Endothelial cell (in vitro differentiated cells): ENCODE measurements at places on chromosomes 3 and 15. TPM values are rescaled to one million over a fixed set of nuclear protein-coding genes. Genes with fewer than 3 reads are reported as not detected.

- no peak overlapping the region for H3K27ac ChIP-seq
- H3K36me3 ChIP-seq: no peaks in the 10 kb centered on the region
- H3K4me1 ChIP-seq: no peaks in the 10 kb centered on the region
- no peak for DNase-seq
Observed at GRCh38 chr15:99239545-99240198, 9.7 kb downstream of the TTC23 start.

GRCh38 chr15:33074212-33074611 lies 120.3 kb downstream of the FMN1 start:
- H3K4me1 ChIP-seq: no peaks in the 10 kb centered on the region
- no peaks in the 10 kb centered on the region for H3K27me3 ChIP-seq
- no peak overlapping the region for H3K27ac ChIP-seq
- no peak overlapping the region for H3K4me3 ChIP-seq
- no peaks in the 10 kb centered on the region for H3K36me3 ChIP-seq

GRCh38 chr3:168051531-168052471 lies 43.9 kb downstream of the GOLIM4 start:
- H3K36me3 ChIP-seq: peaks cover 5% of the 10 kb centered on the region
- H3K27ac ChIP-seq: no peak overlapping the region
- no peak overlapping the region for H3K4me3 ChIP-seq
- peaks cover 6% of the 10 kb centered on the region for H3K27me3 ChIP-seq

GRCh38 chr3:3383461-3383860 lies 204.0 kb upstream of the CRBN start:
- H3K4me3 ChIP-seq: no peak overlapping the region
- H3K4me1 ChIP-seq: no peaks in the 10 kb centered on the region
- DNase-seq: no peak

DNA sequence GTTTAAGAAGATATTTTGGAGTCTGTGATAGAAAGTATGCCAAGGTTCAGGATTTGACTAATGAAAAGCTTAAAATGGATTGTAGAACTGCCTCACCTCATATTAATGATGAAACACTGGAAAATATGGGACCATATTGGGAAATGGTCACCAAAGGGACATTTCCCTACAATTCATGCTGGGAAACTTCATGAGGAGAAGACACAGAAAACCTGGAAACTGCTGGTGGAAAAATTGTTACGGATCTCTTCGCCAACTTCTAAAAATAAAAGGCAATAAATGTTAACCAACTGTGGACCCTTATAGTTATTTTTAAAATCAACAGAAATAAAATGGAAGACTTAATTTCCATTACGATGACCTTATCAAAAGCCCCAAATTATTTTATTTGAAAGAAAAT lies 97.6 kb upstream of the FRMD4B start:
- peaks cover 3% of the 10 kb centered on the region for H3K27me3 ChIP-seq
- H3K4me1 ChIP-seq: no peaks in the 10 kb centered on the region
- DNase-seq: no peak
- H3K36me3 ChIP-seq: peaks cover 20% of the 10 kb centered on the region
- no peak overlapping the region for H3K4me3 ChIP-seq
- H3K27ac ChIP-seq: no peak overlapping the region

DNA sequence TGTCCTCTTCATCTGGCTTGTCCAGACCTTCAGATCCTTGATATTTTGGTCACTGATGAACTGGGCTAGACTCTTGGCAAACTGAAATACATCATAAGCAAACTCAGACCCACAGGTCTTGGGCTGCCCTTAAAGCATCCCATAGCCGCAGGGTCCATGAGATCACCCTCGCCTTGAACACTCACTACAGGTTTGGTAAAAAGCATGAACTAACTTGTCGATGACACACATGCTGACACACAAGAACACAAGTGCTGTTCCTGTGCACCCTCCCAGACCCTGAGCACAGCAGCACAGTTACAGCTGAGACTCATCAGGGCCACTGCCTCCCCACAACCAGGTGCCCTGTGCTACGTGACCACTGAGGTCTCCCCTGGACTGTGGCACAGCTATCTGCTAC lies 21.0 kb downstream of the PFKFB4 start:
- DNase-seq: no peak
- H3K27me3 ChIP-seq: peaks cover 2% of the 10 kb centered on the region
- H3K36me3 ChIP-seq: peaks cover 21% of the 10 kb centered on the region
- no peak overlapping the region for H3K4me3 ChIP-seq
- no peak overlapping the region for H3K27ac ChIP-seq

DNA sequence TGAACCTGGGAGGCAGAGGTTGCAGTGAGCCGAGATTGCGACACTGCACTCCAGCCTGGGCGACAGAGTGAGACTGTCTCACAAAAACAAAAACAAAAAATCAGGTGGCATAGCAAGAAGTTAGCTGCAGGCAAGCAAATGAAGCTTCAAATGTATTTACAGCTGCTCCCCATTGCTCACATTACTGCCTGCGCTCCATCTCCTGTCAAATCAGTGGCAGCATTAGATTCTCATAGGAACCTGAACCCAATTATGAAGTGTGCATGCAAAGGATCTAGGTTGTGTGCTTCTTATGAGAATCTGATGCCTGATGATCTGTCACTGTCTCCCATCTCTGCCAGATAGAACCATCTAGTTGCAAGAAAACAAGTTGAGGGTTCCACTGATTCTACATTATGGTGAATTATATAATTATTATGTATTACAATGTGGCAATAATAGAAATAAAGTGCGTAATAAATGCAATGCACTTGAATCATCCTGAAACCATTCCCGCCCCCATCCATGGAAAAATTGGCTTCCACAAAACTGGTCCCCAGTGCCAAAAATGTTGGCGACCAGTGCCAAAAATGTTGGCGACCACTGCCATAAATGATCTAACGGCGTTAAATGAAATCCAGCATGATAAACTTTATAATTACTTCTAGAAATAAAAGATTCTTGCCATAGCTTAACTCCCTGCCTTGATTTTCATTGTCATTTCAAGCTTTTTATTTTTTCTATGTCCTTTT lies 616.7 kb upstream of the NAALADL2 start:
- H3K4me1 ChIP-seq: no peaks in the 10 kb centered on the region
- no peaks in the 10 kb centered on the region for H3K27me3 ChIP-seq
- DNase-seq: no peak

GRCh38 chr3:56061279-56061626 lies 407.0 kb downstream of the ERC2 start:
- no peaks in the 10 kb centered on the region for H3K36me3 ChIP-seq
- no peak for DNase-seq
- H3K4me3 ChIP-seq: no peak overlapping the region
- H3K4me1 ChIP-seq: no peaks in the 10 kb centered on the region

DNA sequence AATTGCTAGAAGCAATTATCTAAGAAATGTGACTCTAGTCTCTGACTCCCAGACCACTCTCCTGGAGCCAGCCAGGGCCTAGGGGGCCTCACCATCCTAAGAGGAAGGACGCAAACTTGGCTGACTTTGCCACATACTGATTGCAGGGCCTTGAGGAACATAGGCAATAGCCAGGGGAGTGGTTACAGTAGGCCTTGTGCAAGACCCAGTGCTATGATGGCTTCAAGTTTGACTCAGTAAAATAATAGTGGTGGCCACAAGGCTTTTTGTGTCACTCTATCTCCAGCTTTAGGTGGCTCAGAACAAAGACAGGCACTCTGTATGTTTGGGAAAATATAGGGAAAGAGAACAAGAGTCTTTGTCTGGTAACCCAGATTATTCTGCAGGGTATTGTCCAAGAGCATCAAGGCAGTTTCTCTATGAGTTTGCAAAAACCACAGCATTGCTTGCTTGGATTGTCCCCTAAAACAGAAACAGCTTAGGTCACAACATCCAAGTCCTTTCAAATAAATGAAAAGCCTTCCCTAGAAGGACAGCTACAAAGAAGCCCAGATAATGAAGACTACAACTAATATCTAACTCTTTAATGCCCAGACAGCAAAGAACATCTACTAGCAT lies 631.5 kb downstream of the PYDC2 start:
- no peak overlapping the region for H3K4me3 ChIP-seq
- H3K27me3 ChIP-seq: no peaks in the 10 kb centered on the region
- H3K4me1 ChIP-seq: no peaks in the 10 kb centered on the region
- H3K27ac ChIP-seq: no peak overlapping the region

DNA sequence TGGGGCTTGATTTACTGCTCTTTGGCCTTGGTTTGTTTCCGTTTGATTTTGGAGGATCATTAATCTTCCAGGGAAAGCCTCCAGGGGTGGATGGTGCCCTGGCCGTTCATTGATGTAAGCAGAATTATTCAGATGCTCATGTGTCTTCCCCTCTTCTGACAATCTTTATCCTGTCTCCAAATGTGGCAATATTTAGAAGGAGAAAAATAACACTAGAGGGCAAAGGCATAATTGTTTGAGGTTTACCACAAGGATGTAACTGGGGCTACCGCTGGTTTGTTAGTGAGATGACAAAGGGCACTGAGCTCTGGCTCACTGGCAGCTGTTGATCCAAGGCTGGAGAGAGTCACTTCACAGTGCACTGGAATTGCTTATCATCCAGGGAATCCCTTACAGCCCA lies 18.2 kb upstream of the PLCL2 start:
- no peak for DNase-seq
- H3K27ac ChIP-seq: no peak overlapping the region
- no peaks in the 10 kb centered on the region for H3K4me1 ChIP-seq

DNA sequence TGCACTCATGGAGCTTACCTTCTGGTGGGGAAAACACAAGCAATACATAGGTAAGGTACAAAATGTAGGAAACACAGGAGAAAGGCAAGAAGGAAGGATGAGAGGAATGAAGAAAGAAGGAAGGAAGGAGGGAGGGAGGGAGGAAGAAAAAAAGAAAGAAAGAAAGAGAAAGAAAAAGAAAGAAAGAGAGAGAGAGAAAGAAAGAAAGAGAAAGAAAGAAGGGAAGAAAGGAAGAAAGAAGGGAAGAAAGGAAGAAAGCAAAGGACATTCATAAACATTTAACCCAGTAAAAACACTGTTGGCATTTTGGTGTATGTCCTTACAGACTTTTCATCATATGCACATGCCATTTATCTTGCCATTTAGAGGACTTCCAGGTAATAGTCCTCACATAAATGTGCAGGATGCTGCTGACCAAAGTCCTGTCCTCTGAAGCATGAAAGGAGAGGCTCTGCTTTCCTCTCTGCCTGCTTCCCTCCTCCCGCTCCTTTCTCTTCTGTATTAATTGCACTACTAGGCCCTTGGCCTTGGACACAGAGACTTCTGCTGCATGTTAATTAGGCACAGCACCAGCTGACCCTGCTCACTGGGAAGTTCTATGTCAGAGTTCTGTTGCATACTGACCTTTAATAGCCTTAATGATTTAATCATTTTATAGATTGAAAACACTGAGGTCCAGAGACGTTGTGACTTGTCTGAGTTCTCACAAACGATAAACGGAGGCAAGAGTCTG lies 29.7 kb upstream of the NDUFB4 start:
- H3K27me3 ChIP-seq: no peaks in the 10 kb centered on the region
- no peak overlapping the region for H3K4me3 ChIP-seq
- H3K27ac ChIP-seq: no peak overlapping the region
- H3K4me1 ChIP-seq: peaks cover 37% of the 10 kb centered on the region

DNA sequence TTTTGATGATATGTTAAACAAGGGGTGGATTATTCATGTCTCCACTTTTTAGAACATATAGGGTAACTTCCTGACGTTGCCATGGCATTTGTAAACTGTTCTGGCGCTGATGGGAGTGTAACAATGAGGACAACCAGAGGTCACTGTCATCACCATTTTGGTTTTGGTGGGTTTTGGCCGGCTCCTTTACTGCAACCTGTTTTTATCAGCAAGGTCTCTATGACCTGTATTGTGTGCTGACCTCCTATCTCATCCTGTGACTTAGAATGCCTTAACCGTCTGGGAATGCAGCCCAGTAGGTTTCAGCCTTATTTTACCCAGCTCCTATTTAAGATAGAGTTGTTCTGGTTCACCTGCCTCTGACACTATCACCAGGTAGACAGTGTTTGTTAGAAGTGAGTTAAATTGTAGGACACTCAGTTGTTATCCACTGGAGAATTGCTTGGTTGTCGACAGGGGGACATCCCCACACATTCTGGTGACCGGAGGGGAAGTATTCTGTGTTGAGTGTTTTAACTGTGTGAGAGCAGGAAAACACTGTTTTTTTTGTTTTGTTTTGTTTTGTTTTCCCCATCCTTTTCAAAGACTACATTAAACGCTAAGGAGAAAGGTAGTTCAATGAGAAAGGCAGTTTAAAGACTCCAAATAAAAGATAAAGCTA lies 36.9 kb upstream of the SKIL start:
- DNase-seq: peak; percentile 4
- peak overlapping the region; percentile 52 for H3K4me3 ChIP-seq
- H3K36me3 ChIP-seq: no peaks in the 10 kb centered on the region
- H3K27me3 ChIP-seq: peaks cover 4% of the 10 kb centered on the region
- H3K27ac ChIP-seq: peak overlapping the region; percentile 73
- peaks cover 16% of the 10 kb centered on the region for H3K4me1 ChIP-seq

GRCh38 chr15:85754989-85755388 lies 39.7 kb downstream of the KLHL25 start:
- H3K27ac ChIP-seq: no peak overlapping the region
- peaks cover 20% of the 10 kb centered on the region for H3K27me3 ChIP-seq
- no peak overlapping the region for H3K4me3 ChIP-seq
- peaks cover 24% of the 10 kb centered on the region for H3K4me1 ChIP-seq
- peaks cover 16% of the 10 kb centered on the region for H3K36me3 ChIP-seq
- no peak for DNase-seq

- H3K27me3 ChIP-seq: no peaks in the 10 kb centered on the region
- peaks cover 15% of the 10 kb centered on the region for H3K36me3 ChIP-seq
- no peak for DNase-seq
- no peak overlapping the region for H3K27ac ChIP-seq
- H3K4me1 ChIP-seq: no peaks in the 10 kb centered on the region
Observed at GRCh38 chr15:64213646-64214045, 50.8 kb upstream of the PPIB start.

DNA sequence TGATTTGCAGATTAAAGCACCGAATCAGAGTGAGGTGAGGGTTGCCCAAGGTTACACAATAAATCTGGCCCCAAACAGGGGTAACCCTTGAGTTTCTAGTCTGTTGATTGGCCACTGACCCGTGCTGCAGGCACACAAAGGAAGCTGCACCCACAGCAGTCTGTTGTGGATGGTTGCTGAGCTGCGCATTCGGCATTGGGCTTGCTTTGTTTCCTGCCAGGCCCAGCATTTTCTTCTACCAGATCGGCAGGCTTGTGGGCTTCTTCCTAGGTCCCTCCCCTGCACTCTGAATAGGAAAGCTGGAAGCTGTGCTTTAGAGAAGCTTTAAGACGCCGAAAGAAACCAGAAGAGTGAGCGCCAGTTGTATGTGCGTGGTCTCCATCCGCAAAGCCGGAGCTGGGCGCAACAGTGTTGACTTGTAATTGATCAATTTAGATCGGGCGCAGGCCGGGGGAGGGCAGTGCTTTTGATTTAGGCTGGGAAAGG lies 12.1 kb downstream of the B3GNT5 start:
- H3K4me3 ChIP-seq: no peak overlapping the region
- DNase-seq: peak; percentile 35
- H3K27ac ChIP-seq: no peak overlapping the region
- H3K4me1 ChIP-seq: peaks cover 5% of the 10 kb centered on the region
- no peaks in the 10 kb centered on the region for H3K27me3 ChIP-seq
- H3K36me3 ChIP-seq: no peaks in the 10 kb centered on the region

The CYP1A2 gene
- not detected for total RNA-seq

The SMCO1 gene
- not detected for total RNA-seq

The IVD gene
- total RNA-seq: 56.2 TPM

The CCR9 gene
- total RNA-seq: not detected

The MGLL gene
- 0.97 TPM for total RNA-seq

The EPHA3 gene
- total RNA-seq: not detected

The SNTN gene
- total RNA-seq: not detected

The SUCNR1 gene
- 0.05 TPM for total RNA-seq
